ENCODE measurements at places on chromosomes 5 and 9.

DNA sequence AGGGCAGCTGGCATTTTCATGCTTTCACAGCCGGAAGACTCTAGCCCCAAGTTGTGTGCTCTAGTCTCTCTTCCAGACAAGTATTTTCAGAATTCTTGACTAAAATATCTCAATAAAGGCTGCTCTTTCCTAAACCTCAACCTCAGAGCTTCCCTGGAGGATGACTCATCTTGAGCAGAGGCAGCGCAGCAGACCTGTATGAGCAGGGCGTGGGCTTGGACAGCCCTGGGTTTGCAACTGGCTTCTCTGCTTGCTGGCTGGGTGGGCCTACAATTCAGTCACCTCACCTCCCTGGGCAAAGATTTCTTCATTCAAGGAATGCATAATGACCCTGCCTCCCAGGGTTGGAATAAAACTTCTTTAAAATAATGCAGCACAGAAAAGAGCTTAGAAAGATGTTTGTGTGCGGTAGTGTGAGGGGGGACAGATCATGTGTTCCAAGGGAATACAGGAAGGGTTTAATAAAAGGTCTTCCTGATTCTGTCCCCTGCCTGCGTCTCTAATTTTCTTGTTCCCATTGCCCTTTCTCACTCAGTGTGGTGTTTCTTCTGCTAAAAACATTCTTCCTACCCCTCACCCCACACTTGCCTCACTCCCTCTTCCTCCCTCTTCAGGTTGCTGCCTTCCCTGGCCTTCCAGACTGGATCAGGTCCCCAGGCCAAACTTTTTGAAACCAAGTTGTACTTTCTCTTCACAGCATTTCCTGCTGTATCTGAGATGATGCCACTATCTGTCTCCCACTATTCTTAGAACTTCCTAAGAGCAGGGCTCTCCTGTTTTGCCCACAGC is 39.4 kb upstream of the MAP1B start:
- DNase-seq: peak; percentile 84

GRCh38 chr5:90020575-90021538 is 388.7 kb downstream of the CETN3 start:
- peak; percentile 61 for DNase-seq

DNA sequence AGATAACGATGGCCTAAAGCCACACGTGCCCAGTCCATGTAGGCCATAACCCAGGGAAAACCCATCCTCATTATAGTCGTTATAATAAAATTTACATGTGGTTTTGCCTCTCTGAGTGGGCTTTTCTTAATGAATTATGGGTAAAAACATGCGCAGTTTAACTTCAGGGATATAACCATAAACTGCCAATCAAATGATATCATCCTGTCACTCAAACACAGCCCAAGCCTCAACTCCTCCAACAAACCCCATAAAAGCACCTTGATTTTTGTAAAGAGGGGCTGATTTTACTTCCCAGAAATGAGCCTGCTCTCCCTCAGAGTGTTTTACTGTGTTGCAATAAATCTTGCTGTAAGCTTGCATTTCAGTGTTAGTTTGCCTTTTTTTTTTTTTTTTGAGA is 15.8 kb upstream of the SETX start:
- DNase-seq: no peak

DNA sequence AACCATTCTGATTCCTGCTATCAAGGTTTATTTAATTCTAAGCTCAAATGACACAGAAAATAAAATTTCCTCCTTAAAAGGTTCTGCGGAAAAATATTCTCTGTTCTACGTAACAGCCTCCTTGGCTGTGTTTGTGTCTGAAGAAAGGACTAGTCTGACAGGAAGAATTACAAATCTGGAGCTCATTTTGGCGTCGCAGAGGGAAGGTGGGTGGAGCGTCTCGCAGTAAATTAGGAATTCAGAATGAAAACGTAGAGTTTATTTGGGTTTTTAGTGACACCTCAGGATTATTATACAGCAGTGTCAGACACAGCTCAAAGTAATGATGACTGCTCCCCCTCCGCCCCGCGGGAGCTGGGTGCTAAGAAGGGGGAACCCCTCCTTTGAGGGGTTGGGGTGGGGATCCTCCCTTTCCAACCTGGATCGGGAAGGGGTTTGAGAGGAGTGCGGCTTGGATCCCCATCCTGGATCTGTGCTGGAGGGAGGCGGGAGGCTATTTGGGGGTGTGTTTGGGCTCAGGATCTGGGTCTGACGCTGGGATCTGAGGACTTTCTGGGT is 933 bp upstream of the TGFBR1 start:
- no peak for DNase-seq

DNA sequence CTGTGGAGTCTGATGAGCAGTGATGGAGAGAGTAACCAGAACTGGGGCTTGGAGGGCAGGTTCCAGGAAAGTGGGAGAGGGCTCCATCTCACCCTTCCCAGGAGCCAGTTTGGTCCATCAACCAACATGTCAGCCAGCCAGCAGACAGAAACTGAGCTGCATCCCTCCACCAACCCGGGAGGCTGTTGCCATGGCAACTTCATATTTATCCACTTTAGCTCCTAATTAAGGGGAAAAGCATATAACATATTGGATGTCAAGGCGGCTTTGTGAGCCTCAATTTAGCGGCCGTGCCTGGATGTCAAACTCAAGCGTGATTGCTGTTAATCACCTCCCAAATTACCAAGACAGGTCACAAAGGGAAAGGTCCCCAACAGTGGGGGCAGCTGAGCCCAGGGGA is 81.5 kb upstream of the ARAP3 start:
- DNase-seq: no peak

DNA sequence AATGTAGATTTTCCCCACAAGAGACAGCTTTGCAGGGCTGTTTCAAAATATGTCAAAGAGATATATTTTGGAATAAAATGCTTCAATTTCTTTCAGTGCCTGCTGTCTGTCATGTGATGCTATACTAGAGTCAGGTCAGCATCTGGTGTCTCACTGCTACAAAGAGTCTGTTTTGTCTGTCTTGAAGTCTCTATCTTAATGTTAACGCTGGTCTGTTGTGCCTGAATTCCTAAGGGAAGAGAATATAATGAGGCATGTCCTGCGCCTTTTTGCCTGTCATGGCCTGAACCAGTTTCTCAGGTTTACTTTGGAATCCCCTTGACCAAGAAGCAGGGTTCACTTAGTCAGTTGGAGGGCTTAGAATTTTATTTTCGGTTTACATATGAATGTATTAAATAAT is 176.4 kb downstream of the PDZD2 start:
- no peak for DNase-seq

DNA sequence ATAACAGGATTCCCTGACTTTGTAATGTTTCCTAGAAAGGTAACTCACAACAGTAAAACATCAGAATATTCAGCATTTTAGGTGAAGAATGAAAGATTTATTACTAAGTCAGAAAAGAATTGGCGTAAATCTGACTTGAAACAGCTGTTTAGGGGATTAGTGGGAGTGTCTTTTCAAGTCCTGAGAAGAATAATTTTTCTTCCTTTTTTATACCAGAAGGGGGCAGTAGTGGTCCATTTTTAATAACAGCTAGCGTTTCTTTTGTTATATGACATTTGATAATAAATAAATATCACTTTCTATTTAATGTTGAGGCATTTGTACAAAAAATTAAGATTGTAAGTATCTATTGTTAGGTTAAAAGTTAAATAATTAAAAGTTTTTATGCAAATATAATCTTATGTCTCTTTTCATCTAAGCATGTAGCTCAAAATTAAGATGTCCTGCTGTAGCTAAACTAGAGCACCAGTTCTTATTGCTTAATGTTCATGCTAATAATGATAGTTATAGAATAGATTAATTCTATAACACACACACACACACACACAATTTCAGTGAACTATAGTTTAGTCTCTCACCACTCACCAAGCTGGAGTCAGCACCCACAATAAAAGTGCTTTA is 258.7 kb upstream of the ARRDC3 start:
- DNase-seq: peak; percentile 13

- no peak for DNase-seq
Observed at GRCh38 chr5:180776376-180776775, 26.2 kb downstream of the MGAT1 start.

DNA sequence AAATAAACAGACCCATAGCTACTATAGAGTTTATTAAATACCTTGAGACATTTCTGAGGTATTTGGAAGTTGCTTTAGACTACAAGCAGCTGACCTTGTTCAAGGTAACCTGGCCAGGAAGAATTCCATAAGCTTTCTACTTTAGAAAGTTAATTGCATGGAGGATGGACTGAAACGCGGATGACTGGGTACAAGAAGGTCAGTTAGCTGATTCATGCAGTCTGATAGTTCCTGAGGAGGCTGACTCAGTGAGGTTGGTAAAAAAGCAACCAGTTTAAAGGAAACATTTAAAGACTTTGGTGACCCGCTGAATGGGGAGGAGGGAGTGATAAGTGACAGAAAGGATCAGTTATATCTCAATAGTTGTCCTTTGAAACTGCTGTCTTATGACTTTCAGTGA is 670.1 kb upstream of the CDH9 start:
- peak; percentile 95 for DNase-seq

DNA sequence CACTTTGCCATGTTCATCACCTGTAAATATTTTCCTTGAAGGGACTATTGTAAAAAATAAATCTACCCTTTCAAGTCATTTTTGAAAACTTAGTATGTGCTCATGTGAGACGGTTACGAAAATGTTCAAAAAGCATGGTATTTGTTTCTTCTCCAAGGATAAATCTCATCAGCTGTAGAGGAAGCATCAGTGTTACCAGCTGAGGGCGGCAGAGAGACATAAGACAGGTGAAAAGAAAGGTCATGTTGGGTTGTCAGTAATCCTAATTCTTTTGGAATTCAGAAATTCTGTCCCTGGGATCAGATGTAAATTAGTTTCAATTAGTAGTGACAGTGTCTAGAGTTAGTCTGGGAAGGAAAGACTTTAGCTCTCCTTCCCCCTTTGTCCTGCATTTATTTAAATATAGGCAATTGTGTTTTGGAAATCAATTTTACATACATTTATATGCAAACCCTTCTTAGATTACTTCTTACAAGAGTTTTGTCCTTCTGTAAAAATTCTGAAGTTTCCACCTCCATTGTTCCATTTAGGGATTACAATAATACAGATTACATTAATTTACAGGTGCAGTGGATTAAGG is 791.9 kb upstream of the CDH6 start:
- DNase-seq: peak; percentile 56

GRCh38 chr9:126419475-126419874 is 92.8 kb downstream of the MVB12B start:
- no peak for DNase-seq

GRCh38 chr9:13648676-13649075 is 369.2 kb upstream of the MPDZ start:
- no peak for DNase-seq

DNA sequence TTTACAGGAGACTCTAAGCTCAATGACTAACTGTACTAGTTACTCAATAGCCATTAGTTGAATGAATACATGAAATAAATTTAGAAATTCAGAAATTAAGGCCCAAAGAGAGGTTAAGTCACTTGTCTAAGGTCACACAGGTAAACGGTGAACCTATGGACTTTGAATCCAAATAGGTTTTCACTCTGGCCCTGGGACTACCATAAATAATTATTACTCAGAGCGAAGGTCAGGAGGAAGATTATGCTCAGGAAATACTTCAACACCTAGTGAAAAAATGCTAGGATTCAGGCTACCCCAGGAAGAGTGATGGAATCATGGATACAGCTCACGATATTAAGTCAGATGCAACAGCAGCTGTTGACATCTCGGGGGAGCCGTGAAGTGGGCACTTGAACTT is 417.4 kb downstream of the GABRG2 start:
- DNase-seq: no peak

GRCh38 chr5:7828269-7828668 is 22.7 kb downstream of the CFAP90 start:
- no peak for DNase-seq

- no peak for DNase-seq
Observed at GRCh38 chr5:84411832-84412605, 27.3 kb upstream of the EDIL3 start.

DNA sequence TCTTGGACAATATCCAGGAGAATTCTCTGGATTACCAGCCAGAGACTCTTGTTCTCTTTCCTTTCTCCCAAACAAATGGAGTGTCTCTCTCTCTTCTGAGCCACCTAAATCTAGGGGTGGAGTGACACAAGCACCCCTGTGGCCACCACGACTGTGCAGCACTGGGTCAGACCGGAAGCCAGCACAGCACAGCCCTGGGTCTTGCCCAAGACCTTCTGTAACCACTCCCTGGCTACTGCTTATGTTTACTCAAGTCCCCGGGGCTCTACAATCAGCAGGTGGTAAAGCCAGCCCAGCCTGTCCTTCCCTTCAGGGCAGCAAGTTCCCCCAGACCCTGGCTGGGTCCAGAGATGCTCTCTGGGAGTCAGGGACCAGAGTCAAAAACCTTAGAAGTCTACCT is 110.0 kb upstream of the TUT7 start:
- DNase-seq: no peak

All from RCC 7860 (cell line).